ENCODE measurements at places on chromosomes 5 and 9.

DNA sequence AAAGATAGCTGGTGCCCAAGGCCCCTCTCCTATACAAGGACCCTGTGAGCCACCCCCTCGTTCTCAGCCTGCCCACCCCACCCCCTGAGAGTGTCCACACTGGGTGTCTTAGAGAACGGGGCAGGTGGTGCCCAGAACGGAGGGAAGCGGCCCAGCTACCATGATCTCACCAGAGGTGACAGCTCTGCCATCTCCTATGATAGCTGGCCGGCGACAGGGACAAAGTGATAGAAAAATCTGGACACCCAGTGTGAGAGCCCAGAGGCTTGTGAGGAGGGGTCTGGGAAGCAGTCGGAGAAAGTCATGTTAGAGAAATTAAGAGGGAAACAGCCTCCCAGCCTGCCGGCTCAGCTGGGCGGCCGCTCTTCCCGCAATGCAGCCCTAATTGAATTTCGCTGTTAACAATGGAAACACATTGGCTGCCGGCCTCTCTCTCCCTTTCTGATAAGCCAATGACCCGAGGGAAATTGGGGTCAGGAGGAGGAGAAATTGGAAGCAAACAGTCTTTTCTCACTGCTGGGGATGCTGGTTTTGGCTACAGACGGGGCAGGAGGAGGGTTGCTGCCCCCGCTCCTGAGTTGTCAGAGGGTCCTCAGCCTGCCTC is 32.3 kb downstream of the HK3 start:
- DNase-seq = no peak

GRCh38 chr9:113368982-113369854 is 7.6 kb downstream of the HDHD3 start:
- DNase-seq = no peak

DNA sequence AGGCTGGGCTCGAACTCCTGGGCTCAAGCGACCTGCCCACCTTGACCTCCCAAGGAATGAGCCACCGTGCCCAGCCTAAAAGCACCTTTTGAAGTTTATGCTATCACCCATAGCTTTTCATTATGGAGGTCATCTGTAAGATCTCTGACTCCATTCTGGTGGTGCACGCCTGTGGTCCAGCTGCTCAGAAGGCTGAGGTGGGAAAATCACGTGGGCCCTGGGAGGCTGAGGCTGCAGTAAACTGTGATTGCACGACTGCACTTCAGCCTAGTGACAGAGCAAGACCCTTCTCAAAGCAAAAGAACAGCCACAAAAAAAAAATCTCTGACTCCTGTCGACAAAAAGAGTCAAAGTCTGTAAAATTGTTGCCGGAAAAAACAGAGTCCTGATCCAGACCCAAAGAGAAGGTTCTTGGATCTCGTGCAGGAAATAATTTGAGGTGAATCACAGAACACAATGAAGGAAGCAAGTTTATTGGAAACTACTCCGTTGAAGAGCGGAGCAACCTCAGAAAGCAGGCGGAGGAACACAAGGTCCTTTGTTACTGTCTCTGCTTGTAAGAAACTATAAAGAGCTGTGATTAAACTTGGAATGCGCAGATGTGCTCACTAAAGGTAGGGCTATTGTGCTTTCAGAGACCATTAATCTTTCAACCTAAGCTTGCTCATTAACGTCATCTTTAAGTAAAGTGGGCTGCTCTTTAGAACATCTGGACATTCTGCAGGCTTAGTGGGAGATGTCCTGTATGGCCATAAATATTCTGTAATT is 2.0 kb upstream of the HAUS6 start:
- no peak for DNase-seq

- DNase-seq = no peak
These were observed 77.8 kb downstream of the SECISBP2 start for GRCh38 chr9:89395931-89396710.

DNA sequence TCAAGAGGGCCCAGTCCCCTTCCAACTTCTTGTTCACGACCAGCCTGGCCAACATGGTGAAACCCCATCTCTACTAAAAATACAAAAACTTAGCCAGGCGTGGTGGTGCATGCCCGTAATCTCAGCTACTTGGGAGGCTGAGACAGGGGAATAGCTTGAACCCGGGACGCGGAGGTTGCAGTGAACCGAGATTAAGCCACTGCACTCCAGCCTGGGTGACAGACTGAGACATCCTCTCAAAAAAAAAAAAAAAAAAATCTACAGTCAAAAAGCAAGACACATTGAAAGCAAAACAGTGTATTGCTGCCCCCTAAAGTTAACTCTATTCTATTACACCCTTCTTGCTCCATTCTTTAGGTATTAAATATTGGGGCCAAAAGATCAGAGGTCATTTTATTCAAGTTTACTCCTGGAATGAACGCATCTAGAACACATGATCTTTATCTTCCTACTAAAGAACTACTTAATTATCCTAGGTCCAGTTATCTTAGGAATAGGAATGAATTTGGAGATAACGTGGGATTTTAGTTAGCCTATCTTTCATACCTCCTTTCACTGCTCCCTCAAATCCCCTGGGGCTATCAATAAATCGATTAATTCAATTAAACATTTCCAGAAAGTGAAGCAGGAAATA is 2.4 kb downstream of the ATG12 start:
- DNase-seq = no peak

GRCh38 chr9:124074746-124075145 is 63.2 kb downstream of the LHX2 start:
- no peak for DNase-seq

DNA sequence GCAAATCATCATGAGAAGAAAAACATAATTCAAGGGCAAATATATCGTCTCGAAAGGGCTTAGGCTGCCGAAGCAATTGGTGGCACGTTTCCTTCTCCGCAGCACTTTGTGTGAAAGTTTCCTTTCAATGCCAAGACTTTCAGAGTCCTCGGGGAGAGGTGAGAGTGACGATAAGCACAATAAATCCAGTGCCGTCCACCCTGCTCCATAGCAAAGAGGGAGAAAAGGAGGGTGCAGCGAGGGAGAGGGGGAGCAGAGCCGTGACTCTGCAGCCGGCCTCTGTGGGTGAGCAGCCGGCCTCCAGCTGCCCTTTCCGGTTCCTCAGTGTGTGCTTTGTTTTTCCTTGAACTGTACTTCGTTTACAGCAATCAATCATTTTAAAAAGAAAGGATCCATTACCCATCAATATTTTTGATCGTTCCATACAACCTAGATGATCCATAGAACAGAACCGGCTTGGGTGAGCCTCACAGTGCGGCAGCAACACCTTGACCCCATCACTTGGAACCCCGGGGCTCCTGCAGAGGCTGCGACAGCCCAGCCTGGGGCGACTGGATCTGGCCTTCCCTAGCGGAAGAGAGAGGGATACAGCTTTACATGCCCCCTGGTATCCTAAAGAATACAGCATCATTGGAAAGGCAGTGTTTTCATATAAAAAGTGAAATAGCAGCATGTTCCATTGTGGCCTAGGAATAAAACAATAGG is 247.0 kb upstream of the IRX4 start:
- no peak for DNase-seq

- no peak for DNase-seq
These were observed 41.6 kb downstream of the ADAMTS12 start for GRCh38 chr5:33850100-33850594.

DNA sequence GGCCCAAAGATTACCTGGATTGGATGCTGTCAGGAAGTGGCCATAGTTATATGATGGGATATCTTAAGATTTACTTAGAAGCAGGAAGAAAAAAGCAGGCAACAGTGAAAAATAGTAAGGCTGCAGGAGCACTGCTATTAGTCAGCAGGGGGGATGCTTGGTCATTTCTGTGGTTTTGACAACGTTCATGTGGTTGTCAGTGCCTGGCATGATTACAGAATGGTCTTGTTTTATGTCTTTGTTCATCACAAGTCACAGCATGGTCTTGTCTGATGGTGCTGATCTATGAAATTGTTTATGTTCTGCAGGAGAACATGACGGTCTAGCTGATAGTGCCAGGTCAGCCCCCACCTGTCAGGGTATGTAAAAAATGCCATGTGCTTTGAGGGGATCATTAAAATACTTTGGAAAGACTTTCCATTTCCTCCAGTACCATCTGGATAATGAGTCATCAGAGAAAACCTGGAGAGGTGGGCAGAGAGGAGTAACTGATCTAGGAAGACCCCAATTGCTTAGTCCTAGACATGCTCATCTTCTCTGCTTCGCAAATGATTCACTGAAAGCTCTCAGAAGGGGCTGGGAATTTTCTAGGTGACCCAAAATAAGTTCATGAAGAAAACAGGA is 48.5 kb downstream of the PLGRKT start:
- DNase-seq = no peak

- DNase-seq = no peak
These were observed 4.2 kb downstream of the ENDOG start for GRCh38 chr9:128822407-128823042.

GRCh38 chr5:75610201-75610600 is 1.1 kb upstream of the ANKDD1B start:
- DNase-seq = no peak

- DNase-seq = no peak
These were observed 78.4 kb downstream of the MAP1B start for GRCh38 chr5:72185496-72186329.

DNA sequence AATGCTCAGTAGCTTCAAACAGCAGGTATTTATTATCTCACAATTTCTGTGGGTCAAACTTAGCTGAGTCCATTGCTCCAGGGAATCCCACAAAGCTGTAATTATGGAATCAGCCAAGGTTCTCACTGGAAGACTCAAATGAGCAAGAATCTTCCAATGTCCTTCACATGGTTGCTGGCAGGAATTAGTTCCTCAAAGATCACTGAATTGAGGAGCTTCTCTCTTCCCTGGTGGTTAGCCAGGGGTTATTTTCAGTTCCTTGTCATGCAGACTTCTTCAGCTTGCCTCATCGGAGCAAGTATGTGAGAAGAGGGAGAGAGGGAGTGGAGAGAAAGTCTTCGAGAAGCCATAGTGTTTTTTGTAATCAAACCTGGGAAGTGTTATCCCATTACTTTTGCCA is 2331.9 kb downstream of the MAT2B start:
- no peak for DNase-seq

- DNase-seq = no peak
These were observed 136.2 kb upstream of the SLC30A5 start for GRCh38 chr5:68957591-68957990.

DNA sequence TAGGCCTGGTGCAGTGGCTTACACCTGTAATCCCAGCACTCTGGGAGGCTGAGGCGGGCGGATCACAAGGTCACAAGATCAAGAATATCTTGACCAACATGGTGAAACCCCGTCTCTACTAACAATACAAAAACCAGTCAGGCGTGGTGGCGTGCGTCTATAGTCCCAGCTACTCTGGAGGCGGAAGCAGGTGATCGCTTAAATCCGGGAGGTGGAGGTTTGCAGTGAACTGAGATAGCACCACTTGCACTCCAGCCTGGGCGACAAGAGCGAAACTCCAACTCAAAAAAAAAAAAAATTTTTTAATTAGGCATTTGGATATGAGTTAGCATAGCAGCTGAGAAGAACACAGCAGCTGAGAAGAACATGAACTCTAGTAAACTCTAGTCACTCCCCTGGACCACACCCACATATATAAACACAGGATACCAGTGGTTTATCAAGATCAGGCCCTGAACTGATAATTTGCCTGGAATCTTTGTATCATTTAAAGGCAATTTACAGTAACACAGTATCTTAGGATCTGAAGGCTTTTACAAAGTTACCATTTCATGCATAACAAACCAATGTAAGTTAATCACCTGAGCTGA is 4.6 kb upstream of the UGCG start:
- no peak for DNase-seq

DNA sequence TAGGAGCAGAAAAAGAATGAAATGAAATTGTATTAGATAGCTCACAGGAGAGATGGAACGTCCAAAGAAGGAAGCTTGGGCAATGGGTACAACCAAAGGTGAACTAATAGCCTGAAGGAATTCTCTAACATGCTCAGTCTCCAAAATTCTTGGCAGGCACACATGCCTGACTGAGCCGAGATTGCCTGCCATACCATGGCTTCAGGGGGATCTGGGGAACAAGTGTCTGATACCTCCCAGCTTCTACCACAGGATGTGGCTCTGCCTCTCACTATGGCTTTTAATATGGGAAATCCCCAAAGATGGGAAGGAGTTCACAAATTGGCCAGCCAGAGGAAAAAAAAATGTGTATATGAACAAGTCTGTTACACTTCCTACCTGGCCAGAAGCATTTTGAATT is 3.6 kb upstream of the PALM2AKAP2 start:
- no peak for DNase-seq

DNA sequence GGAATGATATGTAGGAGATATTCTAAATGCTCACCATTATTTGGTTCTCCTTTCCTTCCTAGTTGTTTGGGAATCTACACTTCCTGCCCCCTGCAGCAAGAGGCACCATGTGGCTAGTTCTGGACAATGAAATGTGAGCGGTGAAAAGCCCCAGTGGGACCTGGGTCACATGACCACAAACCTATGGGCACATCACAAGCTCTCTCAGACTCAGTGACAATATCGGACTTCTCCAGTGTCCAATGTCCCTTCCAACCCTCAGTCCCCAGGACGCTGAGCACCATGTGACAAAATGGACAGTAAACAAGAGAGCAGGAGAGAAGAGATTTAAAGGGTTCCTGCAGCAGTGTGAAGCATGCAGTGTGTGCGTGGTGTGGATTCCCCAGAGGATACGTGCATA is 44.6 kb upstream of the FOXE1 start:
- DNase-seq = no peak

DNA sequence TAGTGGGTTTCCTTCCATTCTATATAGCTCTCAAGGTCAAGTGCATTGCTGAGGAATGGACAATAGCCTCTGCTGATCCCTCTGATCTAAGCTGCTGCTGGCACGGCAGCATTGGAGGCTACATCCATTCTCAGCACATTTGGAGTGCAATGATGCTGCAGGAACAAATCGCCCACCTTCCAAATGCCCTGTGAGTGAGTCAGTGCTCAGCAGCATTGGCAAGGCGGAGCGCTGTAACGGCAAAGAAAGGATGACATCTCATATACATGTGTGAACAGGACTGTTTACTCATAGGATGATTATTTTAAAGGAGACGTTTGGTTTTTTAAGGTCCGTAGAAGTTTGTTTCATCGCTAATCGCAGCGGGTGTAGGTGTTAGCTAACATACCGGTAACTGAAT is 408.7 kb downstream of the ARHGEF28 start:
- DNase-seq = no peak

- DNase-seq = no peak
These were observed 5.7 kb downstream of the TMEM245 start for GRCh38 chr9:109113892-109114609.

DNA sequence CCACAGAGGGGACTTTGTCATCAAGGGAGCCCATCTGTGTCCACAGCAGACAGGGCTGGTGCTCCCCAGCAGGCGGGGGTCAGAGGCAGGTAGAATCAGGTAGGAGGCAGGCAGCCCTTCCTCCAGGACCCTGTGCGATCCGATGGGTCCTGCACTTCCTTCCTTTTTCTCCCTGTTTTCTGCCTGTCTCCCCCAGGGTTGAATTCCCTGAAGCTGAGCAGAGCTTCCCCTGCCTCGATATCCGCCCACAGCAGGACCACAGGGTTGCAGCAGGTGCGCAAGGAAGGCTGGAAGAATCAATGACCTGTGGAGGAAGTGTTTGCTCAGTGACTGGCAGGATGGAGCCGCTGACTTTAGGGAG is 69.2 kb downstream of the MRPL36 start:
- DNase-seq = no peak

- no peak for DNase-seq
These were observed 128.1 kb upstream of the LMX1B start for GRCh38 chr9:126485662-126486061.

GRCh38 chr5:18526792-18527405 is 892.6 kb downstream of the TAF11L14 start:
- no peak for DNase-seq

All from tibial nerve (tissue), 4 donors.